Tongue (tissue), 3 donors: ENCODE measurements at places on chromosomes 4 and X. TPM values are rescaled to one million over a fixed set of nuclear protein-coding genes. Genes with fewer than 3 reads are reported as not detected.
A peak's percentile ranks its signal among the peaks of the same experiment; 100 is the strongest.

DNA sequence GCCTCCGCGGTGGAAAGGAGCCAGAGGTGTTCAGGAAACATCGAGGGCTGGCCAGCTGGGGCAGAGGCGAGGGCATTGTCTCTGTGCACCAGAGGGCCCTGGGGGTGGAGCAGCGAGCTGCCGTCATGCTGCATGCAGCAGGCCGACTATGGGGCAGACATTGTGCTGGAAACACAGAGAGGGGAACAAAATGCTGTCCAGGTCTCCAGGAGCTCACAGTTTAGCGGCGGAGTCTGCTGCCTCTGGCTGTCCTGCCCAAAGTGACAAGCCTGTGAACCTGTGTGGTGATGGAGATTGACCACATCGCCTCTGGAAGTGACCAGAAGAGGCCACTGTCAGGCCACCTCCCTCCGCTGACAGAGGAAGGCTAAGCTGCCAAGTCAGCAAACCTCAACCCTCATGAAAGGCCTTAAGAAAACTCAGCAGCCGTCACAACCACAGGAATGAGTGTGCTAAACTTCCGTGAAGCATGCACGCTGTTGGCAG is 20.1 kb upstream of the SASH3 start:
- peak; percentile 45 for DNase-seq

DNA sequence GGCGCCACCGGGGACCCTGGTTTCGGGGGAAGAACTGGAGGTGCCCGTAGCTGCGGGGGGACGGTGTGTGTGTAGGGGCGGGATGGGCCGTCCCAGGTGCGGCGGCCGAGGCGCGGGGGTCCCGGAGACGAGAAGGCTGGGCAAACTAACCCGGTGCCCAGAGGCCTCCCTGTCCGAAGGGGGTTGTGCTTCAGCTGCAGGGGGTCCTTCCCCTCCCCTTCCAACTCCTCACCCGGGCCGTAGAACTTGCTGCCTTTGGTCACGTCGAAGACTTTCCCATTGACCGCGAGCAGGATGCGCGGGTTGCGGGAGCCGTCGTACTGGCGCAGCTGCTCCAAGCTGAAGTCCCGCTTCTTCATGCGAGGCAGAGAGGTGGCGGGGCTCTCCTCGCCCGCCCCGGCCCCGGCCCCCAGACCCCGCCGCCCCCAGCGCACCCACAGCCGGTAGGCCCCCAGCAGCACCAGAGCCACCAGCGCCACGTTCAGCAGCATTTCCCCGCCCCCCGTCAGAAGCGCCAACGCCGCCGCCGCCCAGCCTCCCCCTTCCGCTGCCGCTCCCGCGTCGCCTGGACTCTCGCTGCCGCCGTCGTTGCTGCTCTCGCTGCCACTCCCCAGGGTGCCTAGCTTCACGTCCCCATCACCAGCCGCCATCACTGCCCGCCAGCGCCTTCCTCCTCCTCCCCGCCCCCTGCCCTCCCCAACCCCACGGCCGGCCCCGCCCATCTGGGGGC is at the start of gene PGRMC2:
PGRMC2 (minus strand) TSS at position 673 of the 730 bp plus-strand sequence; CDS start at position 650, 23 bp downstream.
- DNase-seq: peak; percentile 61

- DNase-seq: no peak
Observed at GRCh38 chr4:143782521-143782920, 82.0 kb upstream of the FREM3 start.

DNA sequence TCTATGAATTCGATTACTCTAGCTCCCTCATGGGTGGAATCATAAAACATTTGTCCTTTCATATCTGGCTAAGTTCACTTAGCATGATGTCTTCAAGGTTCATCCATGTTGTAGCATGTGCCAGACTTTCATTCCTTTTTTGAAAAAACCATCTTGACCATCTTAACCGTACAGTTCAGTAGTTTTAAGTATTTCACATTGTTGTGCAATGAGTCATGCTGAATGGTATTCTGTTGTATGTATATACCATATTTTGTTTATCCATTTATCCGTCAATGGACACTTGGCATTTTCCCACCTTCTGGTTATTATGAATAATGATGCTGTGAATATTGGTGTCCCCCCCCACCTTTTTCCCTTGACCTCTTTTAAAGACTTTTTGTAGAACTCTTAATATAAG is 72.4 kb upstream of the TLR2 start:
- no peak for DNase-seq

- no peak for DNase-seq
Observed at GRCh38 chr4:174201871-174202270, 81.6 kb downstream of the FBXO8 start.

DNA sequence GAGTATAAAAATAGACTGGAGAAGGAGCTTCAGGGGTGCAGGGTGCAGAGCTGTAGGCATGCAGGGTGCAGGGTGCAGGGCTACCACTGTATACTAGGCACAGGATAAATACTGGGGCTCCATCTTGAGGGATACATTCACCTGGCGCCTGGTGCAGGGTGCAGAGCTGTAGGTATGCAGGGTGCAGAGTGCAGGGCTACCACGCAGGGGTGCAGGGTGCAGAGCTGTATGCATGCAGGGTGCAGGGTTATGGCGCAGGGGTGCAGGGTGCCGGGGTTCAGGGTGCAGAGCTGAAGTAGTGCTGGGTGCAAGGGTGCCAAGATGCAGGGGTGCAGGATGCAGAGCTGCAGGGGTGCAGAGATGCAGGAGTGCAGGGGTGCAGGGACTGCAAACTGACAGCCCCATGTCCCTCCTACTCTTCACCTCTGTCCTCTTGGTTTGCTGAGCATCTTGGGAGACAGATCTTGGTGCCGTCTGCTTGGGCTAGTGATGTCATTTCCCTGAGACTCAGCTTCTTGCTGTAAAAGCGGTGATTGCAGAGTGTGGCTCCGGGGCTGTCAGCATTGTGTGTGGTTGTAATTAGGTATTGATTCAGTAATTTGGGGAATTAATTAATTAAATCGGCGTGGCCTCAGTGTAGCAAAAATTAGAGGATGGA is 91.2 kb downstream of the ADRA2C start:
- DNase-seq: no peak

DNA sequence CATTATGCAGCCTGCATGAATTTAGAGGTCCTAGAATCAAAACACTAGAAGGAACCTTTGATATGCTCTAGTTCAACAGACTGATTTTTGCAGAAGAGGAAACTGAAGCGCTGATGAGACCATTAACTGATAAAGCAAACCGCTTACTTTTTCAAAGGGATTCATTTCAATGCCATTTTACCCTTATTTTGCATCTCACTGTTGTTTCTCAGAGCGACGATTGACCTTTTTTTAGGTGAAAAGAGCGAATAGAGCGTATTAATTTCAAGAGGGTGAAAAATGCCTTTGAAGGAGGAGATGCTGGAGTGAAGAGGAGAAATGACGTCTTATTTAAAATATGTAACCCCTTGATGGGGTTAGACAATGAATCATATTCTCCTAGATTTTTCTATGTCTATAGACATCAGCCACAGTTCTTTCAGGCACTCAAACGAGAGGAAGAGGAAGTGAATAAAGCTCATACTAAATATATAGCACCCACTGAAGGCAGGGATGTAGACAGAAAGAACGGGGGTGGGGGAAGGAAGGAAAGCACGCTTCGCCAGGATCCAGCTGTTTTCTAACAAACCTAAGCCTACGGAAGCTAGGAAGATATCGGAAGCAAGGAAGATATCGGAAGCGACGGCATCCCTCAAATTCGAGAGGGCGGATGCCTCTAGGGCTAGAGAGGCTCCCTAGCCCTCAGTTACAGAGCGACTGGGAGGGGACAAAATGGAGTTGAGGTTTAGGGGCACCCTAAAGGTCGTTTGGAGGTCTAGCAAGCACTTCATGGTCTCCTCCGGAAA is 848 bp downstream of the ACSL4 start:
- peak; percentile 28 for DNase-seq

DNA sequence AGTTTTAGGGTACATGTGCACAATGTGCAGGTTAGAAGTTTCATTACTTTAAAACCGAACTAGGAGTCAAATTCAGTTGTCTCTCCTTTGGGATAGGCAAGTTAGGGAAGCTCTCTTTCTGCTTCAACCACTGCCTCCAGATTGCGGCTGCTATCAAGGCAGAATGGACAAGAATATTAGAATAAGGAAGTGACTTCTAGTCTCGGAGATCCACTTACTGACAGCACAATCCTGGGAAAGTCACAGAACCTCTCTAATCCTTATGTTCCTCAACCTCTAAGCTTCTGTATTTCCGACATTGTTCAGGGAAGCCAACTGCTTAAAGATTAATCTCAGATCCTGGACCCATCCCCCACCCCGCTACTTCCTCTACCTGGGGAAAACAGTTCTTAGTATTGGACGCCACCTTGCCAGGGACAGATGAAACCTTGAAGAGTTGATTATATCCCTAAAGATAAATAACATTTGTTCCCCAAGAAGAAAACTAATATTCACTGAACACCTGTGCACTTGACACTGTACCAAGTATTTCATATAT is 2.1 kb downstream of the NUP62CL start:
- DNase-seq: peak; percentile 0

DNA sequence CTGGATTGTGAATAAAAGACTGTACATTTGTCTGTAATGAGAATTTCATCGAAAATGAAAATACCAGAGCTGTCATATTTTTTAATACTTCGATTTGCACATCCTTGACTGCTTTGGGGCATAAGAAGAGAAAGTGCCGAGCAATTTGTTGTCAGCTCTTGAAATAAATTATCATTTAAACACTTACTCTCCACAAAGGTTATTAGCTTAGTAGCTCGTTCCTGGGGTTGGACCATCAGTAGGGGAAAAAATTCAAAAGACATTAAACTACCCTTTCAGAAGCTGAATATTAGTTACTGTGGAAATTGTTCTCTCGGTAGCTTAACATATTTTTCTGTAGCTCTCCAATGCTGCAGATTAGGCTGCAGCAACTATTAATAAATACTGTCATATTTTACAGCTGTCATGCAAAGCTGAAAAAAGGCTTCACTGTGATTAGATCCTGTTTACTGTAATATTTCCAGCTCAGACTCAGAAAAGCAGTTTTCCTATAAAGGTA is 76.9 kb downstream of the GRIA3 start:
- DNase-seq: no peak

- DNase-seq: no peak
Observed at GRCh38 chrX:99348256-99348655, 1061.8 kb downstream of the PCDH19 start.

- no peak for DNase-seq
Observed at GRCh38 chr4:11821772-11822430, 393.2 kb upstream of the HS3ST1 start.

DNA sequence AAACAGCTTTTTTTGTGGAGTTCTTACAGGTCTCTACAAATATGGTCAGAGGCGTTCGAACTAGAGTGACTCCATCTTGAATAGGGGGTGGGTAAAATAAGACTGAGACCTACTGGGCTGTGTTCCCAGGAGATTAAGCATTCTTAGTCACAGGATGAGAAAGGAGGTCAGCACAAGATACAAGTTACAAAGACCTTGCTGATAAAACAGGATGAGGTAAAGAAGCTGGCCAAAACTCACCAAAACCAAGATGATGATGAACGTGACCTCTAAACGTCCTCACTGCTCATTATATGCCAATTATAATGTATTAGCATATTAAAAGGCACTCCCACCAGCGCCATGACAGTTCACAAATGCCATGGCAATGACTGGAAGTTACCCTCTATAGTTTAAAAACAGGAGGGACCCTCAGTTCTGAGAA is 42.8 kb upstream of the SPP1 start:
- no peak for DNase-seq

DNA sequence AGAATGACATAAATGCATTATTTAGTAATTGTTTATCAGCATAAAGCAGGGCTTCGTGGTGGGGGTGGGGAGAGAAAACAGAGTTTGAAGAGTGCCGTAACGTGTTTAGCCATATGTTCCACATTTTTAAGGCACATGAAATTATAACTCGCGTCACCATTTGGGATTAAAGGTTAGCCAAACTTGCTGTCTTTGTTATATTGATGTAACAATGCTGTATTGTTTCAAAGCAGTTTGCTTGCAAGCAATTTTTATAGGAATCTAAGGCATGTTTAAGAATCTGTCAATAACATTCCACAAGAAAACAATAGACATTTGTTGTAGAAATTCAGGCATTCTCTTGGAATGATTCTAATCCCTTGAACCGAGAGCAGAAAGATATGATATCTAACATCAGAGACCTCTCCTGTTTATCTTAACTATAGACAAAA is 78.3 kb downstream of the CLDN22 start:
- DNase-seq: no peak

DNA sequence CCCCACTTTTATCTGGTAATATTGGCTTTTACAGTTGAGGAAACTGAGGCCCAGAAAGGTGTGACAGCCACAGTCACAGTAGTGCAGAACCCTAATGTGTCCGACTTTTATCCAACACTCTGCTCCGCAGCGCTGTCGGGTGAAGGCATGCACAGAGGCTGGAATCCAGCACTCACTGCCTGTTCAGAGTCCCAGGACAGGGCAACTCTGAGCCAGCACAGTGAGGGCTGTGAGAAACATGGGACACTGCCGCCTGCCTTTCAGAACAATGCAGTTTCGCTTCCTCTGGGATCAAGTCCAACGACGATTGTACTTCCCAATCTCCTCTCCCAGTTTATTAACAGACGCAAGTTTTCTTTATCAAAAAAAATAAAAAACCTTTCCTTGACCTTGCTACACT is 41.9 kb upstream of the PDGFRA start:
- DNase-seq: no peak

DNA sequence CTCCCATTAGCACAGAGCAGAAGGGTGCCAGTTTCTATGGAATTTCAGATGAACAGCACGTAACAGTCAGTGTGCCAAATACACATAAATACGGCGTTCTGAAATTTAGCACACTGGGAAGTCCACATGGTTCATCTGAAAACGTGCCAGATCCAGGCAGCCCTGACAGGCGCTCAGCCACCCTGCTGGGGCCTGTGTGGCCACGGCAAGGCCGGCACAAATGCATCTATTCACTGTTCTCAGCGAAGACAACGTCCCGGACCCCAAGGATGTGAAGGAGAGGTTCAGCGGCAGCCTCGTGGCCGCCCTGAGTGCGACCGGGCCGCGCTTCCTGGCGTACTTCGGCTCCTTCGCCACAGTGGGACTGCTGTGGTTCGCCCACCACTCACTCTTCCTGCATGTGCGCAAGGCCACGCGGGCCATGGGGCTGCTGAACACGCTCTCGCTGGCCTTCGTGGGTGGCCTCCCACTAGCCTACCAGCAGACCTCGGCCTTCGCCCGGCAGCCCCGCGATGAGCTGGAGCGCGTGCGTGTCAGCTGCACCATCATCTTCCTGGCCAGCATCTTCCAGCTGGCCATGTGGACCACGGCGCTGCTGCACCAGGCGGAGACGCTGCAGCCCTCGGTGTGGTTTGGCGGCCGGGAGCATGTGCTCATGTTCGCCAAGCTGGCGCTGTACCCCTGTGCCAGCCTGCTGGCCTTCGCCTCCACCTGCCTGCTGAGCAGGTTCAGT is 15.6 kb downstream of the DGKQ start:
- no peak for DNase-seq

DNA sequence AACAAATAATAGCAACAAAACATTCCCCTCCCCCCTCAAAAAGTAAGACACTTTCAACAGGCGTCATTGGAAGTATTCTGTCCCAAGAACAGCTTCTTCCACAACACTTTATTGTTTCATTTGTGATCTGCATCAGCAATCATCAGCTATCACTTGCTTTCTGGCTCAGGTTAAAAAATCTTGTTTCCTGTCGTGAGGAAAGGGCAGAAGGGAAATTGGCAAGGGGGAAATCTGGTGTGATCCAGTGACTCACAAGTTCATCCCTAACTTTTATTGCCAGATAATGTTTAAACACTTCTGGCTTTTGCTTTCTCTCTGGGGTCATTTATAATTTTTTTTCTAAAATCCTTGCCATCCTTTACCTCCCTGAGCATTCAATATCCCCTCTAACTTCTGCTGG is 247.4 kb upstream of the GIMD1 start:
- DNase-seq: no peak

NOCT gene
- 11.1 TPM for total RNA-seq

FMR1NB gene
- not detected for total RNA-seq

TRO gene
- 47.0 TPM for total RNA-seq

ZAR1 gene
- not detected for total RNA-seq

P2RY10 gene
- 0.62 TPM for total RNA-seq

DDIT4L gene
- total RNA-seq: 32.6 TPM
